KG1 (cell line): ENCODE measurements at places on chromosomes 6 and 20.

DNA sequence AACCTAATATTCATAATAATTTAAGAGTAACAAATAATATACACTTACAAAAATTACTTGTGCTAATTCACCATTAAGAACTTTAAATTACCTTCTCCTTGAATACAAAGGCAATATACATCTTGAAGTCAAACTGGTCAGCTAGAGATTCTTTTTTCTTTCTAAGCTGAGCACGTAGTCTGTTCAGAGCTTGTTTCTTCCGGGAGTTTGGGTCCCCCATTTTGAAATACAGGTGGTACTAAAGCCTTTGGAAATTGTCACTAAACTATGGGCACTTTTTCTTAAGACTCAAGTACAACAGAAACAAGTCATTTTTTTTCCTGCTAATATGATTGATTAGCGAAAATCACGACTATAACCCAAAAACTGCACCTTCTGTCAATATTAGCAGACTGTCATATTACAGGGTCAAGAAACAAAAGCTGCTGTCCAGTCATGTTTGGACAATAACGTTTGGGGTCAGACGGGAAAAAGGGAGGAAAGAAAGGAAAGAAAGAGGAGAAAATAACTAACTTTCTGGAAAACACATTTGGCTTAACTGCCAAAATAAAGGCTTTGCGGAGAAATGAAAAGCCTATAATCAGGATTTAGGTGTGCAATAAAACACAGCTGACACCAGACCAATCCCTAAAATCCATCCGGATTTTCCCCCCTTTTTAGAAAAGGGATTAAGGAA lies 367 bp downstream of the C6orf62 start:
- DNase-seq = no peak

DNA sequence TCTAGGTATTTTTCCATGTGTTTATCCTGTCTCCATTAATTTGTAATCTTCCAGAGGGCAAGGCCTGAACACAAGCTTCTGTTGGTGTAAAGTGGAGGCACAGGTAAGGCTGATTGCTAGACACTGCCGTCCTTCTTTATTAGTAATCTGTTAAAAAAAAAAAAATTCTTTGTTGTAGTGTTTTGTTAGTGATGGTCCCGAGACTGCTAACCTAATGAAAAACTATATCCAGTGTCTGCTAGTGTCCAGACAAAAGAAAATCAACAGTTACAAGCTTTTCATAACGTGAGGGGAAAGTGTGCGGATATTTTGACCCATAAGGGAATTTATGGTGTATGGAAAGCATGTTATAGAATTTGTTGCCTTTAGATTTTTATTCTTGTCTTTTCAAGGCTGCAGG lies 4.2 kb upstream of the HIVEP1 start:
- DNase-seq = no peak

DNA sequence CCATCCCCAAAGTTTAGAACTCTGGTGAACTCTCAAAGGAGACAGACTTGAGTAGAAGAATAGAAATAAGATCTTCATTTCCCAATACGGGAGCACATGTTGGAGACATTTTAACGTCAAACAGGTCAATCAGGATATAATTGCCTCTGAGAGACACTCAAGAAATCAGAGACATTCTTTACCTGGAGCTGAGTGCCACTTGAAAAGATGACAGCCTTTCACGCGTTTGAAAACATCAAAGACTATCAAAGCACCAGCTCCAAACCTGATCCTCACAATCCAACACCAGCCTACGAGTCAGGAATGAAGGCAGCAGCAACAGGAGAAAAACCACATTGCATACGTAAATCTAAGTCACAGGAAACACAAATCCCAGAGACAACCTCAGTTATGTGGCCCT lies 571.5 kb upstream of the CDH4 start:
- no peak for DNase-seq

DNA sequence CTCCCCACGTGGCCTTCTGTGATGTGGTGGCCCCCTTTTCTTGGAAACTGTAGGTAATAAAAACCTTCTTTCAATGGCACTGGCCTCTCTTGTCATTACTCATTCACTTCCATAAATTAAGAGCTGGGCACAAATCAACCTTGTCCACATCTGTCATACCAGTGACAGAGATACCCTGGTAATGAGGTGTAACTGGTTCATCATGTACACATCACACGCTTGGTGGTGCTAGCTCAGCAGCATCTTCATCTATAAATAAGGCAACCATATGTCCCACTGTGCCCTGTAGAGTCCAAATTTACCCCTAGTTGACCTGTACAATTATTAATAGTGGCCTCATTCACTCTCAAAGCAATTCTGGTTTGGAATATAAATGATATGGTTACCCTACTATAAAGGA lies 245.6 kb downstream of the HIVEP2 start:
- no peak for DNase-seq

GRCh38 chr6:125296471-125296870 lies 5.3 kb downstream of the HDDC2 start:
- DNase-seq = no peak

- DNase-seq = no peak
These were observed 50.2 kb downstream of the STK35 start for GRCh38 chr20:2151858-2152281.

- DNase-seq = no peak
These were observed 88.3 kb upstream of the CCDC28A start for GRCh38 chr6:138685257-138685656.

DNA sequence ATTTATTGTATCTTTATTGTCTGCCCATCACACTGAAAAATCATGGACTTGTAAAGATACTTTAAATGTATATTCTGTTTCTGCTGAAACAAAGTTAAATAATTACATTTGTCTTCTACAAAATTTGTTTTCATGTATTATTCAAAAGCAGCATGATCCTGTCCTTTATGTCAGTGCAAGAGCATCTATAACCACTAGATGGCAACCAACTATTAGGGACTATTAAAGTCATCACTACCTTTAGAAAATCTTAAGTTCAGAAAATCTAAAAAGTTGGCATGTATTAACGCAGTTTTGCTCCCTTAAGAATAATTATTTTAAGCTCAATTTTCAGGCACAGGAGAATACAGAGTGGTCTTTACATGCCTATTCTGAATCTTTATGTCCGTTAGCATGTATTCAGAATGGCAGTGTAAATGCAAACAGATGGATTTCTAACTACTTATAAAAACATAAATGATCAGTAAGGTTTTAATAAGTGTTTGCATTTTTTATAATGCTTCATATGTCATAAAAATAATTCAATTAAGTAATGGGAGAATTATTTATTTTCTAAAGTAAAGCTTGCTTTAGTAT lies 17.8 kb downstream of the TMEM30A start:
- no peak for DNase-seq

DNA sequence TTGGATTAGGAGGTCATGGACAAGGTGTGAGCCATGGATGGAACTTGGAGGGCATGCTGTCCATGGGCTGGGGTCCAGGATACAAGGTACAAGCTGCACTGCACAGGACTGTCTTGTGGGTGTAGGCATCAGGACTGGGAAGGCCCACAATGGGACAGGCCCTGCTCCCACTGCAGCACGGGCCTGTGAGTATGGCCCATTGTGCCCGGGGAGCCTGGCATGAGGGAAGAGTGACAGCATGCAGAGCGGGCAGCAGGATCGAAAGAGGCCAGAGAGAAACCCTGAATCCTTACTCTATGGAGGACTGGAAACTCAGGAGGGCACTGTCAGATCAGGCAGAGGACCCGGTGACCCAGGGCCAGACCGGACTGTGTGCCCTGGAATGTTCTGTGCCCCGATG lies 211.3 kb downstream of the PREX1 start:
- DNase-seq = no peak

GRCh38 chr6:74671558-74672025 lies 534.3 kb downstream of the COL12A1 start:
- DNase-seq = no peak
